ENCODE measurements at places on chromosomes 7 and 10. TPM values are rescaled to one million over a fixed set of nuclear protein-coding genes. Genes with fewer than 3 reads are reported as not detected.

GDF10 gene
- 0.52 TPM for total RNA-seq

GRCh38 chr10:30581779-30582380 lies 47.7 kb downstream of the LYZL2 start:
- peak; percentile 20 for DNase-seq

DNA sequence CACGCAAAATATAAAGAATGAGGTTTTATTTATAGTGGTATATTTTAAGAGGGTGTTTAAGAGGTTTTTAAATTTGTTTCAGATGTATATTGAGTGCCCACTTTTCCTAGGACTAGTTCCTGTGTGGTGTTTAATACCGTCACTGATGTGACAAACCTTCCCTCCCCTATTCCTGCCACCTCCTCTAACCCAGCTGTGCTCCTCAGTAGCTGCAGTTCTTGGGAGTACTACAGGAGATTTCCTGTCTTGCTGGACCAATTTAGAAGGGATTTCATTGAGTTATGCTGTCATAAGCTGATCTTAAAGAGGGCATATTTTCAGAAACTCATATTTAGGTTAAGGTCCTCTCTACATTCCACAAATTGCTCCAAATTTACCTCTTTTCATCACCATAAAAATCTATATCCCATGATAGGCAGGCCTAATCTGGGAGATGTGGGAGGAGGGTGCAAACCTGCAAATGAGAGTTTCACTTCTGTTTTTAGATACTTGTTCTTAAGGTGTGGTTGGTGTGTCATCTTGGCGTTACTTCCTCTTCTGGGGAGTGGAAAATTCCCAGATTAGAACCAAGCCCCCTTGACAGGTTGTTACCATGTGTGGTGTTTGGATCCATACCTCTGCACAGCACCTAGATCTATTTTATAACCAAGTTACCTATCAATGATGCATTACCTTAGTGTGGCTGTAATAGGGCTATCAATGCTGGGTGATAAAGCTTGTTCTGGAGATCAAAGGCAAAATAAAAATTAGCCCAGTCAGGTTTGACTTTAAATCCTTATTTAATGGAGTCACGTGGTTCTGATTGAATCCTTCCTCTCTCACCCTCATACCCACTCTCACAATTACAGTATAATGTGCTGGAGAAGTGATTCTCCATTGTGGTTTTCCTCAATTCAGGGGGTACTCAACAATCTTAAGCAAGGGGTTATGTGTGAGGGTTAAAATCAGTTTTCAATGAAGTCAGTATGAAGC lies 141.1 kb downstream of the CDK14 start:
- no peak for DNase-seq

- DNase-seq, result no peak
Measured at GRCh38 chr10:84341983-84342382, 13.6 kb downstream of the CCSER2 start.

GRCh38 chr10:45424668-45425404 lies 50.8 kb downstream of the ALOX5 start:
- no peak for DNase-seq

DNA sequence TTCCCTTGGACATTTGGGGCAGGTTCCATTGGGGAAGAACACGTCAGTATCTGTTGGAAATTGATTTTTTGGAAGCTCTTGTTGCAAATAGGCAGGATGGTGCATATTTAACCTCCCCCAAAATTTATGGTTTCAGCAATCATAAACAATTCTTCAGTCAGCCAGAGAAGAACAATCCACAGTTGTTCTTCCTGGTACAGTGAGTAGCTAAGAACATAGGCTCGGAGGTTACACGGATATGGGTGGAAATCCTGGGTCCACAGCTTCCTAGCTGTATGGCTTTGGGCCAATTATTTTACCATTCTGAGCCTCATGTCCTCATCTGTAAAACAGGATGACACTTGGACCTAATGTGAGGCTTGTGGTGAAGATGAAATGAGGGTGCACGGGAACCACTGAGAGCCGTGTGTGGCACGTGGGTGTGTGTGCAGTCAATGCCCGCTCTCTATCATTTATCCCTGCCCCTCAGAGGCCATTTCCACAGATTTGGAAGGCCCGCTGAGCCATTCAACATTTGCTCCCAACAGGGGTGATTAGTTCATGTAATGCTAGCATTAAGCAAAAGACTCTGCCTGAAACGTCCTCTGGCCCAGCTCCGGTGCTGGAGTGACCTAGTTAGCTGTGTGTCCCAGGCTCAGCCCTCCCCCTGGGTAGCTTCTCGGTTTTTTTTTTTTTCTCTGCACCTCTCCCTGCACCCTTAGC lies 9.7 kb downstream of the CAMK1D start:
- DNase-seq, result no peak

NPTX2 gene
- 2.7 TPM for total RNA-seq

DNA sequence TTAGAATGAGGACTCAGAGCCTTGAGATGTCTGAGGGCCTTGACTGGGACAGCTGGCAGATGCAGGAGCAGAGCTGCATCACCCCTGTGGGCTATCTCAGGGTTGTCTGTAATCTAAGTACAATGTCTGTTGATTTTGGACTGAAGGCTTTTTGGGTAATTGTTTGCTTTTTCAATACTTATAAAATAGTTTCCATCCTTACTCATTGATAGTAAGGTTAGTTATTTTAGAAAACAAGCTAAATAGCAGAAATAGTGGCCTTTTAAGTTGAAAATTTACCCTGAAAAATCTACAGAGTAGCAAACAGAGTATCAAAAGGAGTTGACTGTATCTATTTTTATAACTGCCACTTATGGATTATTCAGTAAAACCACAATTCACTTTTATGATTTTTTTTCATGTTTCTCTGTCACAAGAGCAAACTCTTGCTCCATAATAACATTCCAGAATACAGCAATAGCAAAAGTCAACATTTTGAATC lies 179.7 kb downstream of the CFTR start:
- DNase-seq, result no peak

LBX1 gene
- not detected for total RNA-seq

GRCh38 chr10:98589007-98589406 lies 142.3 kb upstream of the HPS1 start:
- no peak for DNase-seq

NANOS1 gene
- total RNA-seq, result 0.60 TPM

NSUN5 gene
- 21.4 TPM for total RNA-seq

NKX1-2 gene
- total RNA-seq, result 0.09 TPM

GRCh38 chr7:35967366-35968139 lies 166.7 kb downstream of the SEPTIN7 start:
- DNase-seq, result no peak

DNA sequence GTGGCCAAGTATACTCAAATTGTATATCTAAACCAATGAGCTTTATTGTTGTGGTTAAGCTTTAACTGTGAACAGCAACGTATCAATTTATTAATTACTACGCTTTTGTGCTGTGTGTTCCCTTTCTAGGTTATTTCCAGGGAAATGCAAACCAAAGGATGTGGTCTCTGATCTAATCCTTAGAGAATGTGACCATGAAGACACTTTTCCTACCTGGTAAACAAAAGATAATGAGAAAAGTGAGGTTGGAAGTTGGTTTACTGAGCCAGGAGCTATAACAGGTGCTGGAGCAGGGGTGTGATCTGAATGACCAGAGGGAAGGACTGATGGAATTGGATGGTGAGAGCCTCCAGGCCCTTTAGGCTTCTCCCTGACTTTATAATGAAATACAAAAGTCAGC lies 25.4 kb upstream of the CALU start:
- no peak for DNase-seq

CYP2C9 gene
- 125 TPM for total RNA-seq

DNA sequence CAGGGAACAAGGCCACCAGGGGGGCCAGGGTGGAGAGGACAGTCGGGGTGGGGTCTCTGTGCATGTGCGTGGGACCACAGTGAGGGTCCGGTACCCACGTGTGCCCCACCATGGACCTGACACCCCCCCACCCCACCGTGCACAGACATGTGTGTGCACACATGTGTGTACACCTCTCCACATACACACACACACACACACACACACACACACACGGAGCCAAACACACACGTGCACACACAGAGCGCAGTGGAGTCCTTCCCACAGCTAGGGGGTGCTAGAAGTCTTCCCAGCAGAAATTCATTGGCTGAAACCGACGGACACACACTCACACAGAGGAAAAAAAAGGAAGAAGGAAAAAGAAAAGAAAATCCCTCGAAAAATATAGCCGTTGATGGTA lies 42.8 kb upstream of the GNA12 start:
- DNase-seq, result peak; percentile 76

OR6B1 gene
- total RNA-seq, result not detected

DNA sequence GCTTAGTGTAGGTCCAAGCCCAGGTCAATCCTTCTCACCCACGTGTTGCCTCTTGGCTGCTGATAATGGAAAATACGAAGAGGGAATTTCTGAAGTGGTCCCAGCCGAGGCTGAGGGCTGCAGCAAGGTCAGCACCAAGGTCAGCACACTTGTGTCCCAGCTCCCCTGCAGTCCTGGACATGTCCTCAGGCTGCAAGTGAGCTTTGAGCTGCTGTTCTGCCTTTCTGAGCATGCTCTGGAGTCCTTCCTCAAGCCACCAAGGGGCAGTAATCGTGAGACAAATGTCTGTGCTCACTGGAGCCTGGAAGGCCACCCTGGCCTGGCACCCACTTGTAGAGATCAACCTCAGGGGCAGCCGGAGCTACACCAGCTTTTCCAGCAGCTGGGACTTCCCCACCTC lies 28.3 kb downstream of the DRGX start:
- no peak for DNase-seq

SPDYE17 gene
- not detected for total RNA-seq

DNA sequence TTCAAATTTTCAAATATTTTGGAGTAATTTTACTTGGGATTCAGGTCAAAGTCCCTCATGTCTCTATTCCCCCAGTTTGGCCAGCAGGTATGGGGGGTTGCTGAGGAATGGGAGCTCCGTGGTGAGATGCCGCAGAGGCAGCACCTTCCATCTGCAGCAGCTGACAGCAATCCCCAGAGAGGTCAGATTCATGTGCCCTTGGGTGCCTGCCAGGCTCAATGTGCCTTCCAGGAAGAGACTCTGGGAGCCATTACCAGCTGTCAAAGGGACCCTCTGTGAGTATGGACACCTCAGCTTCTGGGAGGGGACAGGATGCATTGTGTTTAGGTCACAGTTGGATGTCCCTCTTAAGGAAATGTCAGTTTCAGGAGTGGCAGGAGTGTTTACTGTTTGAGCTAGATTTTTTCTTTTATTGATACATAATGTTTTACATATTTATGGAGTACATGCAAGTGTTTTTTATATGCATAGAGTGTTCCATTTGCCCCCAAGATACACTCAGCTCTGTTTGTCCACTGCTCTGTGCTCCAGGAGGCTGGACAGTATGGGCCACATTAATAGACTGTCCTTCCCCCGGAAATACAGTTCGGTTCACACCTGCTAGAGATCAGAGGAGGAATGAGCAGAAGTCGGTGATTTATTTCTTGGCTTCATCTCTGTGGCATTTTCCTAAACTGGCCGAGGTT lies 75.3 kb upstream of the GRB10 start:
- DNase-seq, result peak; percentile 38

SPDYE16 gene
- not detected for total RNA-seq

DNA sequence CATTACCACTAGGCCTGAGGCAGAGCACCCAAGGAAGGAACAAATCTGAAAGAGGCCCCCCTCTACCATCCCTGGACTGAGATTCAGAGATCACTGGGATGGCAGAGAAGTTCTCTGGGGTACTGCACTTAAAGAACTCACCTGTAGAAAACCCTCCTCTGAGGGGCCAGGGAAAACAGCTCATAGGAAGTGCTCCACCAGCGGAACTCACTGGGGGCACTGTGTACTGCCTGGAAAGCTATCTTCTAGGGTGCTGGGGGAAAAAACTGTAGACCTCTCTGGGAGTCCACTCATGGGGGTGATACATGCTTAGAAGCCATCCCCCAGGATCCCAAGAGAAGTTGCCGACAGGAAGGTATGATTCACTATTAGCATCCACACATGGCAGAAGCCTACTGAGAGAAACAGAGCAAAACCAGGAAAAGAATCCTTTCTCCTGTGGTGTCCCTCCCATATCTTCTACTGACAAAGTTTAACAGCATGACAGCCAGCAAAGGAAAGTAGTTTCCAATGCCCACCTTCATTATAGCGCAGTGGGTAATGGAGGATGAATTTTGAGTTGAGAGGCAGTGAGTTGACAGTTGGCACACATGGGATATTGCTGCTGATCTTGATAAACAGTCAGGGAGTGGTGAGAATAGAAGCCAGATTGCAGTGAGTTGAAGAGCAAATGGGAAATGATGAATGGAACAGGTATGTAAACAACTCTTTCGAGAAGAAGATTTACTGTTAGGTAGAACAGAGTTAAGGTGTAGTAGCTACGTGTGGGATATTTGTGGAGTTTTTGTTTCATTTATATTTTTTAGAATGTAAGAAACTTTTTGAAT lies 20.9 kb downstream of the ANKIB1 start:
- DNase-seq, result no peak

DNA sequence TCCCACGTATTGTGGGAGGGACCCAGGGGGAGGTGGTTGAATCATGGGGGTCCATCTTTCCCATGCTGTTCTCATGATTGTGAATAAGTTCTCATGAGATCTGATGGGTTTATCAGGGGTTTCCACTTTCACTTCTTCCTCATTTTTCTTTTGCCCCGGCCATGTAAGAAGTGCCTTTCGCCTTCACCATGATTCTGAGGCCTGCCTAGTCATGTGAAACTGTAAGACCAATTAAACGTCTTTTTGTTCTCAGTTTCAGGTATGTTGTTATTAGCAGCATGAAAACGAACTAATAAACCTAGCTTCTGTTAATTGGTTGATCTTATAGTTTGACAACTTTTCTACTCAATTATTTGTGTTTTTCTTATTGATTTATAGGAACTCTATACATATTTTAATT lies 206.3 kb downstream of the NXPH1 start:
- DNase-seq, result no peak

DNA sequence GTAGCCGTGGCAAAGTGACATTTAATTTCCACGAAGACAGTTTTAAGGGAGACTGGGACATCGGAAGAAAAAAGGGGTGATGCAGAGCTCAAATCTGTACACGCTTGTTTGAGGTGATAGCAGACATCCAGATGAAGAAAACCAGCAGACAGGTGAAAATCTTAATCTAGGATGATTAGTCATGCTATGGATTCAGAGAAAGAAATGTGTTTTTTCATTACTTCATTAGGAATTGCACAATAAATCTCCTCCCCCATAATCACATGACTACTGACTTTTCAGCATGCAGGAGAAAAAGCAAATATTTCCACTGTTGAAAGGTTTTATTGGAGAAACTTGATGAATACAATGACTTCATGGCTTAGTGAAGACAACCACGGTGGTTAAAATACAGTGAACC lies 2.5 kb downstream of the NUDT5 start:
- no peak for DNase-seq

FOXI2 gene
- 0.23 TPM for total RNA-seq

DNA sequence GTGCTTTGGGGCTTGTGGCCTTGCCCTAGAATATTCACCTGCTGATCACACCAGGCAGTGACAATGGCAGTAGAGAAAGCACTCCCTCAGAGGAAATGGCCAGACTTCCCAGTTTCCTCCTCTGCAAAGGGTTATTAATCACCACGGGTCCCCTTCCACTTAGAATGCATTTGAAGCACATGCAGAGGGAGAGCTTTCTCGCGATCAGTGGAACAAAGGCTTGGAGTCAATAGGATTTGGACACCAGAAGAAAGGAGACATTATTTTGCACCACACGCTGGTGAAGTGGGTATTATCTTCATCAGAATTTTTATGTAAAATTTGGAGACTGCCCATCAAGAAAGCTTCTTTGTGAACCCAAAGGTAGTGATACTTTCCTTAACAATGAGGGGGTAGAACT lies 35.4 kb upstream of the INHBA start:
- no peak for DNase-seq
